ENCODE measurements at places on chromosomes 5 and 9.
A peak's percentile ranks its signal among the peaks of the same experiment; 100 is the strongest.

DNA sequence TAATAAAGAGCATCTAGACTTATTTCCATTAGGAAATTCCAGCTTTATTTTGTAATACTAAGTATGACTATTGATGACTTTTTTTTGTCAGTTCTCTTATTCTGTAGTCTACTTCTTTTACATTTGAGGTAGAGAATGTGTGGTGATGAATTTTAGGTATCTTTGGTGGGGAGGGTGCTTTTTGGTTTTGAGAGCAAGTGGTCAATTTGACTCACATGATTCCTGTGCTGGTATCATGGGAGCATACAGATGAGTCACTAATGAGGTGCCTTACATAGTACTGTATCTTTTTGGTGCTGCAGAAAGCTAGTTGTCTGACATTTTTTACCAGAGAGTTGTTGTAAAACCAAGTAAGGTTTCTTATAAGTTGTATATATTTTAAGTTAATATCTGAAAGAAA lies 35.3 kb downstream of the ERBIN start:
- no peak for DNase-seq

GRCh38 chr9:136163248-136163850 lies 41.6 kb downstream of the LHX3 start:
- no peak for DNase-seq

GRCh38 chr9:132166599-132166998 lies 4.7 kb downstream of the NTNG2 start:
- DNase-seq = no peak

DNA sequence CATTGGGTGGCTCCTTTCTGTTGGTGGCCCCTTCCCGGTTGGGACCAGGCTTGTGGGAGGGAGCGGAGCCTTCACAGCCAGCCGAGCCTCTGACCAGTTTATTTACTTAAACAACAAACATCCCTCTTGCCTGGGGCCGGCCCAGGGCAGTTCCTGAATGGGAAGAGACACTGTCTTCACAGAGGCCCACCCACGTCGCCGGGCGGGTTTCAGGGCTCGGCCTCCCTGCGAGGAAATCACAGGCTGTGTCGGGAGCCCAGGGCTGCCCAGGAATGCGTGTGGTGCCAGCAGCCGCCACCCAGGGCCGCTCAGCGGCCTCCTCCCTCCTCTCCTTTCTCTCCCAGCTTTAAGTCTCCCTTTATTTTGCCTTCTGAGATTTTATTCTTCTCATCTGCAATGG lies 132.5 kb downstream of the HSD17B3 start:
- no peak for DNase-seq

GRCh38 chr5:31703757-31704156 lies 64.8 kb downstream of the PDZD2 start:
- no peak for DNase-seq

DNA sequence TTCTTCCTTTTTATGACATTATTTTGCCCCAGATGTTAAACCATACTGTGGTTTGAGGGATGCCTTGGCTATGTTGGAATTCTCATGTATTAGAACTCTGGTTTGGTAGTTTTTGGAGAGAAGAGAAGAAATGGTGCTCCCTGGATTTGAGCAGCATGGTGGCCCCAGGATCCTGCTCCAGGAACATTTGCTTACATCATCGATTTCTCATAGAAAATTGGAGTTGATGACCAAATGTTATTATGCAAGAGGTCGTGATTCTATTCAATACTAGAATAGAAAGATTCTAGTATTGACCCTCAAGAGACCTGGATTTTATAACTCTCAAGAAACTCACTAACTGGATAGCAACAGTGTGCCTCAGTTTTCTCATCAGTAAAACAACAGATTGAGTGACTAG lies 77.5 kb upstream of the GNAQ start:
- DNase-seq = no peak

DNA sequence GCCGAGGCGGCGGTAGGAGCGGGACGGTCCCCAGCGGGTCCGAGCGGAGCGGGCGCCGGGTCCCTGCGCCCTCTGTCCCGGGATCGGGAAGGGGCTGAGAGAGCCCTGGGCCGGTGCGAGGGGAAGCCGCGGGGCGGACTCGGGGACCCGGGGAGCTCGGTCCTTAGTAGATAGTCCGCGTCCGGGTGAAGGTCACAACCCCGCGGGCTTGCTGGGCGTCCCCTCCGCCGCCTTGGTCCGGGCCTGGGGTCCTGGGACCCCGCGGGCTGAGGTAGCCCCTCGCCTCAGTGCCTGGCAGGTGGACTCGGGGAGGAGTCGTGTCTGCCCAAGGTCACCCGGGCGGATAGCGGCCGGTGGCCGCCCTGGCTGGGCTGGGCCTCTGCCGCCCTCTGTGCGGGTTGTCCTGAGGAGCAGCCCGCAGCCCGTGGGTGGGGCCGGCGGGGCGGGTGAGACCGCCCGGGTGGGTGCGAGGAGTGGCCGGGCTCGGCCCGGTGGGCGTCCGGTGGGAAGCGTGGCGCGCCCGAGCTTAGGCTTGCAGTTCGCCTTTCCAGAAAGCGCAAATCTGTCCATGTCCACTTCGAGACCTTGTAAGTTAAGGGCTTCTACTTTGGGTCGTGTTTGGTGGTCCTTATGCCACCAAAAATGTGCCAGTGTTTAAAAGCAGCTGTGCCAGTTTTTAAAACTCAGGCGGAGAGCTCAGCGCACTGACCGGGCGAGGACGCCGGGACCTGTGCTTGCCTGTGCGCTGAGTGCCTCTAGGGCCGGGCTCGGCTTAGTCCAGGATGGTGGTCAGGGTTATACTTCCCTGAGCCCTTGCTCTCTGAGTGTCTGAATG lies 554 bp downstream of the SDHA start:
- peak; percentile 50 for DNase-seq

DNA sequence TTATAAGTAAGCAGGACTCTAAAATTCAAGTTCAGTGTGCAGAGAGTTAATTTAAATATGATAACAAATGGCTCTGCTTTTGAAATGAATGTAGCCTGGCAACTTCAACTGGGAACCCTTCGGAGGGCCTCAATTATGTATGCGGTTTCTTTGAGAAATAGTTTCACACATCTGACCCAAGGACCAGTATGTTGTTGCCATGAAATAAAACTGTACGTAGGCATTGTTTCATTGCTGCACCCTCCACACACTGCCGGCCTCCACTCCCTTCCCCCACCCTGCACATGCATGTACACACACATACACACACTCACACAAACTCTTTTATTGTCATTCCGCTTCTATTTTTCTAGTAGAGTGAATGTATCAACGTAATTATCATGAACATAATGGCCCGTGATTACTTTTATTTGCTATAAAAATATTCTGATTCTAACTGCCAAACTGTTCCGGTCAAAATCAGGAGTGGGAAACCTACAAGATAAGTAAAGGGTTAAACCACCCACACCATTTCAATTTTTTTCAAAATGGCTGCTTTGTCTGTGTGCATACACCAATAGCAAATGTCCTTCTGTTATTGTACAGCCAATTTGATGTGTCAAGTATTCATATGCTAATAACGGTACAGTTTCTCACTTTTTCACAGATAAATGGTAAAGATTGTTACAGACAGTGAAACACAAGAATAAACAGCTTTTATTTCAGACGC lies 215.5 kb upstream of the TMEM161B start:
- DNase-seq = no peak

GRCh38 chr9:19552282-19553105 lies 143.7 kb downstream of the ACER2 start:
- DNase-seq = no peak

DNA sequence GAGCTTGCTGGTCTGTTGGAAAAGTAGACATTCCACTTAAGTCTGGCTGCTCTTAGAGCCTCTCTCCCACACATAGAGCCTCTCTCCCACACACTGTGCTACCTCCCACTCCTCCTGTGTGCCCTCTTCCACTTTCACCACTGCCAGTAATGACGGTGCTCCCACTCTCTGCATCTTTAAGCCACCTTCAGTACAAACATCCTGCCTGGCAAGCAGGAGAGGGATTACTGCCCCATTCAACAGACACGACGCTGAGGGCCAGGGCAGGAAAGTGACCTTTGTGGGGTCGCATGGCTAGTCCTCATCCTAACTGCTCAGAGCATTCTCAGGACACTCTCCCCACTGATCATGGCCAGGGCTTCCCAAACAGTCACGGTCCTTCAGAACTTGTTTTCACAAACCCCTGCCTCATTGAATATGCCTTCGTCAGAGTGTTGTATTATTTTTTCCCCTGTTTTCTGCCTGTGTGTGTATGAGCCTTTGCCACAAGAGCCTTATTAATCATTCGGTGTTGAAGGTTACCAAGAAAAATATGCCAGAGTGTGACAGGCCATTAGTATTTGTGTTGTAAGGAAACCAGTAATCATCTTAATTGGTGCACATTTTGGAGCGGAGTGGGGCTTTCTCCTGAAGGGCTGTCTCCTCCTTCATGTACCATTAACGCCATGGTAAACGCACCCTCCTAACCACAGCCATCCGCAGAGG lies 87.1 kb upstream of the SAP30L start:
- DNase-seq = no peak

- DNase-seq = no peak
Measured at GRCh38 chr9:127256324-127256723, 8.2 kb upstream of the GARNL3 start.

GRCh38 chr9:79357616-79358015 lies 214.1 kb upstream of the TLE4 start:
- DNase-seq = no peak

DNA sequence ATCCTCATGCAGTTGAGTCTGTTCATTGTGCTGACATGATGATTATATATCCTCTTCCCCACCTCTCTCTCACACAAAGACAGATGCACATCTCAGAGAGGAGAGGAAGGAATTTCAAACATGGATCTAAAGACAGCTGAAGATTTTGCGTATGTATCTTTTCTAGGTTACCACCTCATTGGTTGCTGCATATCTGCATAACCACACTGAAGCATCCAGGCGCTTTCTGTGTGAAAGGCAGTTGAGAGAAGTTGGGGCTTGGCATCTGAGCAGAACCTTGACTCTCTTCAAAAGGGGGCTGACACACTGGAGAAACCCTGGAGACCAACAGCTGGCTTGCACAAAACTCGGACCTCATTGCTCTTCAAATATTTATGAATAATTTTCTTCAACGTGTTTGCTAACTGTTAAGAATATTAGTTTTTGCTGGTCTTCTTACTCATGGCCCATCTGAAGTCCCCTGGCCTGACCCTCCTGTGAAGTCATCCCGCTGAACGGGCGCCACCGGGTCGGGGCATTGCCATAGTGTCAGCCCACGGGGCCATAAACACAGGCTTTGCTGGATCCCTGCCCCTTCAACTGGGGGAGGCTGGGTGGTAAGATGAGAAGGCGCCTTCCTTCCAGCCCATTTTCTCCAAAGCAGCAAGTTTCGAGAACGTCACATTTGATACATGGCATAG lies 593.2 kb upstream of the CLINT1 start:
- DNase-seq = no peak

DNA sequence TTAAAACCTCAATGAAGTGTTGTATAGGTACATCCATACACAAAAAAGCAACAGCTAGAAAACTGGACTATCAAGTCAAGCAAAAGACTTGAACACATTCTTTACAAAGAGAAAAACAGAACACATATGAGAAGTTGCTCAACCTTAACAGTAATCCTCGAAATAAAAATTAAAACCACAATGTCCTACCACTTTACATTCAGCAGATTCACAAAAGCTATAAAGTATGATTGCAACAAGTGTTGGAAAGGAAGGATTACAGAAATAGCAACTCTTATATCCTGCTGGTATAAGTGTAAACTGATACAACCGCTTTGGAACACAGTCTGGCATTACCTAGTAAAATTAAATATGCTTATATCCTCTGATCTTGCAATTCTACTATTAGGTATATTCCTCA lies 28.5 kb upstream of the GOLGA1 start:
- DNase-seq = no peak

- no peak for DNase-seq
Measured at GRCh38 chr5:118310401-118310800, 677.9 kb downstream of the DTWD2 start.

DNA sequence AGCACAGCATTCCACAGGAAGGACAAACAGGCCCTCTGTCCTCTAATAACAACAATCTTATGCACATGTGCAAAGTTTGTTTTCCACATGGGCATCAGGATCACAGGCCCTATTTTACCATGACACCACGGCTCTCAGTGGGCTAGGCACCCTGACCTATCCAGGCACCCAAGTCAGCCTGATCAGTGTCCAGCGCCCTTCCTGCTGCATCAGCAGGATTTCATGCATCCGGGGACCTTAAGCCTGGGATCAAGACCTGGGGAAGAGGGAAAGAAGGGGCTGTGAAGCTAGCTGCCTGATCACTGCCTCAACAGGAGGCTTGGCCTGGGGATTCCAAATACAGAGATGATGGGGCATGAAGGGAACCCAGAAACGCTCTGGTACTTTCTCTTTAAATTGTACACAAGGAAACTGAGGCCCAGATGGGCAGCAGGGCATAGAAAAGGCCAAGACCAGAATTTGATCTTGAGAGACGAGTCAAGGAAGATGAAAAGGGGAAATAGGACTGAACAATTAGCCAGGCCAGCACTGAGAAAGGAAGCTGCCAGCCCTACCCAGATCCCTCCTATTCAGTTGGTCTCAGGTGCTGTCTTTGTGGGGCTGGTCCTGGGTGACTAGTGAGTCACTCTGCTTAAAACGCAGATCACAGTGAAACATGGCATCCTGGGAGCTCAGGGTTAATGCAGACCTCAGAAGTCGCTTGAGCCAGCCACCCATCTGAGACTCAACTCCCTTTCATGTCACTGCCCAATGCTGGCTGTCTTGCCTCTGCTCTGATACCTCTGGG lies 57.9 kb downstream of the SHB start:
- DNase-seq = no peak

GRCh38 chr5:87054821-87055220 lies 212.9 kb upstream of the RASA1 start:
- no peak for DNase-seq

GRCh38 chr5:97425511-97425910 lies 242.5 kb upstream of the RIOK2 start:
- DNase-seq = no peak

- peak; percentile 40 for DNase-seq
Measured at GRCh38 chr5:124755565-124755964, 9.1 kb upstream of the ZNF608 start.

GRCh38 chr9:32419921-32420320 lies 35.5 kb downstream of the ACO1 start:
- no peak for DNase-seq

GRCh38 chr9:69744688-69745380 lies 15.0 kb downstream of the PTAR1 start:
- DNase-seq = no peak

- no peak for DNase-seq
Measured at GRCh38 chr5:9314558-9314957, 231.3 kb downstream of the SEMA5A start.

DNA sequence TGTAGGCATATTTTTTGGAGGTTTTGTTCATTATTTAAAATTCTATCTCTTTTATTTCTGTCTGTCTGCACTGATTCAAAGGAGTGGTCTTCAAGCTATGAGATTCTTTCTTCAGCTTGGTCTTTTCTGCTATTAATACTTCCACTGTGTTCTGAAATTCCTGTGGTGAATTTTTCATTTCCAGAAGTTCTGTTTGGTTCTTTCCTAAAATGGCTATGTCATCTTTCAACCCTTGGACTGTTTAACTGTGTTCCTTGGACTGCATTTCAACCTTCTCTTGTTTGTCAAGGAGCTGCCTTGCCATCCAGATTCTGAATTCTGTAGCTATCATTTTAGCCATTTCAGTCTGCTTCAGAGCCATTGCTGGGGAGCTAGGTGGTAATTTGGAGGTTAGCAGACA lies 76.3 kb downstream of the CERT1 start:
- no peak for DNase-seq

GRCh38 chr5:84168841-84169240 lies 215.8 kb downstream of the EDIL3 start:
- DNase-seq = no peak
